Heart left ventricle (tissue), 16 donors: ENCODE measurements at places on chromosomes 2 and 18. TPM values are rescaled to one million over a fixed set of nuclear protein-coding genes. Genes with fewer than 3 reads are reported as not detected.

DNA sequence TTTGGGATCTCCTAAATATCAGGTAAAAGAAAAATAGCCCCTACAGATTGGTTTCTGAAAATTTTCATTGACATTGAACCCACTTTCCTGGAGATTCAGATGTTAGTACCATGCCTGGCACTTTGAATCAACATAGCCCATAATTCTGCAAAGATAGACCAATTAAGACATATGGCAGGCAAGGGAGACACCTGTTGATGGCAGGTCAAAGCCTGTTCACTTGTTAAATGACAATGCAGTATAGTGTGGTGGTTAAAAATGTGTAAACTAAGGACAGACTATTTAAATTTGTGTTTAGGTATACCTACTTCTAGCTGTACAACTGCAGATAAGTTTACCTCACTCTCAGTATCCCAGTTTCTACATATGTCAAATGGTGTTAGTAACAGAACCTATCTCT, 178.1 kb upstream of the MMADHC start:
- no peak overlapping the region for H3K27ac ChIP-seq
- H3K36me3 ChIP-seq: no peaks in the 10 kb centered on the region
- no peak overlapping the region for H3K4me3 ChIP-seq
- no peaks in the 10 kb centered on the region for H3K27me3 ChIP-seq
- DNase-seq: no peak

GRCh38 chr2:112301171-112301584, 25.8 kb downstream of the ZC3H6 start:
- DNase-seq: no peak
- H3K4me1 ChIP-seq: no peaks in the 10 kb centered on the region
- peaks cover 29% of the 10 kb centered on the region for H3K36me3 ChIP-seq
- no peaks in the 10 kb centered on the region for H3K27me3 ChIP-seq
- H3K27ac ChIP-seq: no peak overlapping the region
- H3K4me3 ChIP-seq: no peak overlapping the region

SLC5A7 gene
- not detected for total RNA-seq

TDRD15 gene
- total RNA-seq: not detected

DNA sequence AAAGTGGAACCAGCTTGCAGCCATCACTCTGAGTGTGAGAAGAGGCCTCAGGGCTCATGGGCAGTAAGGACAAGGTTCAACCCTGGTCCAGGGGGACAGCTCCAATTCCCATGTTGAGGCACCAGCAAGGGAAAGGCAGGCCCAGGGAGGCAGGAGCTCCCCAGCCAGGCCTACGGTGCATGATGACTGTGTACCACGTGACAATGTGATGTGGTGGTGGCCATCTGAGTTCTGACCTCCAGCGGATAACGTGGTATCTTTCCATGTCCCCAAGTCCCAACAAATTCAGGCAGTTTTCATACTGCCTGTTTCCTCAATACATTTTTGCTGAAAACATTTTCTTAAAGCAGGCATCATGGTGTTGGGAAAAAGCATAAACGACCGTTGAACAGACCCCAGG, 36.1 kb upstream of the COL6A3 start:
- DNase-seq: no peak
- H3K4me1 ChIP-seq: peaks cover 38% of the 10 kb centered on the region
- no peaks in the 10 kb centered on the region for H3K36me3 ChIP-seq
- no peak overlapping the region for H3K4me3 ChIP-seq

- peaks cover 42% of the 10 kb centered on the region for H3K4me1 ChIP-seq
- no peaks in the 10 kb centered on the region for H3K36me3 ChIP-seq
- DNase-seq: no peak
- H3K27me3 ChIP-seq: no peaks in the 10 kb centered on the region
- H3K27ac ChIP-seq: no peak overlapping the region
Observed at GRCh38 chr2:168519534-168520308, 63.6 kb downstream of the CERS6 start.

KCNIP3 gene
- total RNA-seq: 2.7 TPM

B3GNT7 gene
- total RNA-seq: 8.9 TPM

- no peak overlapping the region for H3K4me3 ChIP-seq
- no peak for DNase-seq
- peaks cover 18% of the 10 kb centered on the region for H3K4me1 ChIP-seq
- H3K27ac ChIP-seq: peak overlapping the region; percentile 58
- no peaks in the 10 kb centered on the region for H3K36me3 ChIP-seq
Observed at GRCh38 chr18:24986666-24987302, 365.2 kb downstream of the ZNF521 start.

- H3K36me3 ChIP-seq: no peaks in the 10 kb centered on the region
- peaks cover 28% of the 10 kb centered on the region for H3K4me1 ChIP-seq
- DNase-seq: no peak
- H3K27ac ChIP-seq: no peak overlapping the region
Observed at GRCh38 chr2:17827316-17827715, 11.1 kb downstream of the MSGN1 start.

- peaks cover 40% of the 10 kb centered on the region for H3K4me1 ChIP-seq
- H3K27me3 ChIP-seq: no peaks in the 10 kb centered on the region
- DNase-seq: no peak
- H3K4me3 ChIP-seq: peak overlapping the region; percentile 76
Observed at GRCh38 chr2:240585101-240585500, 1.4 kb upstream of the CAPN10 start.

- no peaks in the 10 kb centered on the region for H3K36me3 ChIP-seq
- H3K4me3 ChIP-seq: no peak overlapping the region
- no peak for DNase-seq
- H3K4me1 ChIP-seq: no peaks in the 10 kb centered on the region
- no peak overlapping the region for H3K27ac ChIP-seq
Observed at GRCh38 chr2:2331881-2332280, 806 bp upstream of the MYT1L start.

- no peak for DNase-seq
- H3K36me3 ChIP-seq: no peaks in the 10 kb centered on the region
- H3K27ac ChIP-seq: no peak overlapping the region
Observed at GRCh38 chr2:120678251-120678650, 57.4 kb upstream of the GLI2 start.

GNAL gene
- 2.1 TPM for total RNA-seq

- no peaks in the 10 kb centered on the region for H3K27me3 ChIP-seq
- H3K27ac ChIP-seq: no peak overlapping the region
- H3K36me3 ChIP-seq: peaks cover 2% of the 10 kb centered on the region
- no peak for DNase-seq
Observed at GRCh38 chr2:138600732-138601457, 99.3 kb downstream of the SPOPL start.

GRCh38 chr2:27723372-27724144, 48.0 kb upstream of the MRPL33 start:
- no peaks in the 10 kb centered on the region for H3K27me3 ChIP-seq
- no peak overlapping the region for H3K4me3 ChIP-seq
- H3K36me3 ChIP-seq: no peaks in the 10 kb centered on the region
- peak; percentile 75 for DNase-seq
- H3K27ac ChIP-seq: peak overlapping the region; percentile 82

RAX gene
- not detected for total RNA-seq

GRCh38 chr18:73880387-73880786, 267.2 kb downstream of the FBXO15 start:
- H3K4me3 ChIP-seq: no peak overlapping the region
- no peaks in the 10 kb centered on the region for H3K27me3 ChIP-seq
- no peaks in the 10 kb centered on the region for H3K36me3 ChIP-seq
- no peak for DNase-seq
- no peak overlapping the region for H3K27ac ChIP-seq

DNA sequence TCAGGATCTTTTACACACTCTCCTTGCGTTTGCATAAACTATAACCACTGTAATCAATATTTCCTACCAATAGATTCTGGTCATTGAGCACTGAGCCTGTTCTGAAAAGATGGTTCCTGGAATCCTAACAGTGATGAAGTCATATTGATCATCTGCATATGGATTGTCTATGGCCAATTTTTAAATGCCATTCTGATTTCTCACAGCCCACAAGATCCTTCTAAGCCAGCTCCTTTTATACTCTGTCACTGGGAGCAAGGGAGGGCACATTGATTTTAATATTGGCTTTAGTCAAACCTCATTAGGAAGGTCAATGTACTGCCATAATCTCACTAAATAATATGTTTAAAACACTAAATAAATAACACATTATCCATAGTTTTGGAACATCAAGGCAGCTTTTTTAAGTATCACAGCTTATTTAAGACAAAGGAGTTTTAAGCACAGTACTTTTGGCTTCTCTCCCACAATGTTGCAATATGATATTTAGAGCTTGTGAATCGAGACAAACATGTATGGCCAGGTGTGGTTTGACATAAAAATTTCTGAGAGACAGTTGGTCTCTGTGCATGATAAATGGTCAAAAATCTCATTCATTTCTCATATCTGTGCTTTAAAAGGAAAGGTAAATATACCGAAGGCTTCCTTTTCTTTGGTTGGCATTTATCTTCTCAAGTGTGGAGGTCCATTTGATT, 267.3 kb downstream of the MTX2 start:
- no peak overlapping the region for H3K4me3 ChIP-seq
- no peaks in the 10 kb centered on the region for H3K36me3 ChIP-seq
- no peaks in the 10 kb centered on the region for H3K27me3 ChIP-seq
- H3K4me1 ChIP-seq: no peaks in the 10 kb centered on the region

GRCh38 chr2:218223046-218223445, 6.1 kb downstream of the ARPC2 start:
- H3K27me3 ChIP-seq: no peaks in the 10 kb centered on the region
- H3K36me3 ChIP-seq: peaks cover 92% of the 10 kb centered on the region
- no peak for DNase-seq
- no peak overlapping the region for H3K27ac ChIP-seq
- H3K4me1 ChIP-seq: peaks cover 58% of the 10 kb centered on the region
- H3K4me3 ChIP-seq: no peak overlapping the region

DNA sequence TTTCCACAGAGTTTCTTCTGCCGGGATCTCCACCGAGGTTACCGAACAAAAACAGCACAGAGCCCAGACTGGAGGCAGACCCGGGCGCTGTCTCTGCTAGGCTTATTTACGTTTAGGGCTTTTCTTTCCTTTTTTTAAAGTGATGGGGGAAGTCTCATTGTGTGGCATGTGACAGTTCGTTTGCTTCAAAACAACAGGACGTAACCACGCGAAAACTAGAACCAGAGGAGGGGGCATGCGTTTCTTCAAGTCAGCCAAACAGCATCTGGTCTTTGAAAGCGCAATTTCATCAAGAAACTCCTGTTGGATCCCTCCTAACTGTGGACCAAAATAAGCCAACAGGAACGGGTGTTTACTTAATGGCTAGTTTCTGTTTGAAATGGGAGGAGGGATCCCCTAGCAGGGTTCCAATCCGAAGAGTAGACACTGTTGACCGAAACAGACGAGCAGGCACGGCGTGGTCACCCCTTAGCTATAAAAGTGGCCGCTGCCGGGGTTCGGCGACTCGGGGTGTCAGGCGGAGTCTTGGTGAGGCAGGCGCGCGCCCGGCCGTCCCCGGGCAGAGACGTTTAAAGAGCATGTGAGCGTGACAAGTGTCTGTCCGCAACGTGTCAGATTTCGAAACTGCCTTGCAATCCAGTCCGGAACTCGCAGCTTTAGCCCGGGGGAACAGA, 997 bp upstream of the TGIF1 start:
- peak overlapping the region; percentile 100 for H3K27ac ChIP-seq
- peaks cover 28% of the 10 kb centered on the region for H3K4me1 ChIP-seq
- DNase-seq: peak; percentile 32
- H3K4me3 ChIP-seq: peak overlapping the region; percentile 84
- H3K36me3 ChIP-seq: no peaks in the 10 kb centered on the region

DNA sequence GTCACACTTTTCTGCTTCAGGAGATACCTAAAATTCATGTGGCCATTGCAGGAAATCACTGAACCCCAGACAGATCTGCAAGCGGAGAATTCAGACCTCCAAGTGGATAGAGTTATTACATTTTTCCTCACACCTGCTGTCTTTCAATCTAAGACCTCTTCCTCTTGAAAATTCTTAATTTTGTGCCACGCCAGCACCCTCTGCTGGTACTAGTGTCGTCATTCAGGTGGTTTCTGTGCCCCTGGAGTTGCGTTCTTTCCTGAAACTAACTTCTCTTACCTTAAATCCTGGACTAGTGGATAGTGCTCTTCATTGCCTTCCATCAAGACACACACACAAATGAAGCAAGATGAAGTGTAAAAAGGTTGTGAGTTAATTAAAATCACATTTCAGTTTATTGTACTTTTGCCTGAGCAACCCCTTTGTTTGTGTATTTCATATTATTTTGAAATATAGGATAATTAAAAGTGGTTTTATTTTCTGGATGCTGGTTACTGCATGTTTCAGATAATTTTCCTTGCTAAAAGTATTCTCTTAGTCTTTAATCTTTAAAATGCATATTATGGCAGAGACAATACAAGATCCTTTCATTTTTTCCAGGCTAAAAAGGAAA, 1.6 kb upstream of the DNER start:
- no peaks in the 10 kb centered on the region for H3K36me3 ChIP-seq
- no peaks in the 10 kb centered on the region for H3K4me1 ChIP-seq
- no peak overlapping the region for H3K27ac ChIP-seq
- H3K4me3 ChIP-seq: no peak overlapping the region
- no peak for DNase-seq

DNA sequence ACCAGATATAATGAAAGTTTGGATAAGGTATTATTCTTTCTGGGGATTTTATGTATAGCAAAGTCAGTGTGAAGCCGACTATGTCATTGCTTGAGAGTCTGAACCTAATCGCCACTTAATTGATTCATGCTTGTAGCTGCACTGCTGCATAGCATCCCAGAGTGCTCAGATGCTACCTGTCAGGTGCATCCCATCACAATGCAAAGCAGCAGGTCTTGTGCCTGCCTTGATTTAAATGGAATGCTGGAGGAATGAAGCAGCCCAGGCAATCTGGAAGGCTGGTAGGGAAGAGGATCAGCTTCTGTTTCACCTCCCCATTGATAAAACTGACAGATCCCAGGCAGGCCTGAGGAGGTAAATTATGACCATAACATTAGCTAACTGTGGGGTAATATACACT, 40.4 kb upstream of the ATIC start:
- no peak for DNase-seq
- no peak overlapping the region for H3K4me3 ChIP-seq
- H3K27me3 ChIP-seq: no peaks in the 10 kb centered on the region
- H3K4me1 ChIP-seq: no peaks in the 10 kb centered on the region

DNA sequence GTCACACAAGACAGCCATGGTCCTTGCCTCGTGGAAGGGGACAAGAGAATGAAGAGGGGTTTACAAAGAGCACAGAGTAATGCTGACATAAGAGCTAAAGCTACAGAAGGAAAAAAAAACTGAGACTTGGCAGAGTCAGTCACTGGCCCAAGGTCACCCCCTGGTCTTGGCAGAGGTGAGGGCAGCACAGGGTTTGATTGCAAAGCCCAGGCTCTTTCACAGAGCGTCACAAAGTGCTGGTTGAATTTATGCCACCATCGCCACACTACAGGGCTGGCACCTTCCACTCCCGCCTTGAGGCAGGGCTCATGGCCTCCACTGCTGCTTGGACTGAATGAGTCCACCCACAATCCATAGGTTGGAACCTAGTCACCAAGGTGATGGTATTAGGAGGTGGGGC, 190.2 kb downstream of the INHBB start:
- H3K27me3 ChIP-seq: no peaks in the 10 kb centered on the region
- H3K27ac ChIP-seq: no peak overlapping the region

GRCh38 chr2:38948995-38949394, 59.3 kb downstream of the ARHGEF33 start:
- H3K36me3 ChIP-seq: no peaks in the 10 kb centered on the region
- no peaks in the 10 kb centered on the region for H3K27me3 ChIP-seq
- no peak for DNase-seq
- H3K27ac ChIP-seq: no peak overlapping the region
- no peaks in the 10 kb centered on the region for H3K4me1 ChIP-seq
- no peak overlapping the region for H3K4me3 ChIP-seq
